ENCODE measurements at places on chromosomes 13 and 19.

- no peak for DNase-seq
Measured at GRCh38 chr19:18419699-18420460, 682 bp downstream of the SSBP4 start.

GRCh38 chr19:46081928-46082727 is 41.3 kb upstream of the IGFL4 start:
- no peak for DNase-seq

DNA sequence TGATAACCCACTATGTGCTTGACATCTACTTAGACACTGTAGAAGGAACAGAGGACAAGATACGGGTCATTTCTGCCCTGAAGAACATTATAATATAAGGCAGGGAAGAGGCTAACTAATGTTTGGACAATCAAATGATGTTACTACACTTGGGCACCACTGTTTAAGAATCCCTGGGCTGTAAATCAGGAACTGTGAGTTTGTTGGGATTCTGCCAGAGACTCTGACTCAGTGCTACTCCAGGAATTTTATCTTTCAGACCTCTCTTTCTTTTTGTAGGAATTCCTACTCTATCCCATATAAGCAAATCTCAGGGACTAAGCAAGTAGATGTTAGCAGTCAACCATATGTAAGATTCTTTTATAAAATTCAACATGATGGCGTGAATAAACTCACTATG is 3.1 kb upstream of the ZNF471 start:
- DNase-seq: no peak

DNA sequence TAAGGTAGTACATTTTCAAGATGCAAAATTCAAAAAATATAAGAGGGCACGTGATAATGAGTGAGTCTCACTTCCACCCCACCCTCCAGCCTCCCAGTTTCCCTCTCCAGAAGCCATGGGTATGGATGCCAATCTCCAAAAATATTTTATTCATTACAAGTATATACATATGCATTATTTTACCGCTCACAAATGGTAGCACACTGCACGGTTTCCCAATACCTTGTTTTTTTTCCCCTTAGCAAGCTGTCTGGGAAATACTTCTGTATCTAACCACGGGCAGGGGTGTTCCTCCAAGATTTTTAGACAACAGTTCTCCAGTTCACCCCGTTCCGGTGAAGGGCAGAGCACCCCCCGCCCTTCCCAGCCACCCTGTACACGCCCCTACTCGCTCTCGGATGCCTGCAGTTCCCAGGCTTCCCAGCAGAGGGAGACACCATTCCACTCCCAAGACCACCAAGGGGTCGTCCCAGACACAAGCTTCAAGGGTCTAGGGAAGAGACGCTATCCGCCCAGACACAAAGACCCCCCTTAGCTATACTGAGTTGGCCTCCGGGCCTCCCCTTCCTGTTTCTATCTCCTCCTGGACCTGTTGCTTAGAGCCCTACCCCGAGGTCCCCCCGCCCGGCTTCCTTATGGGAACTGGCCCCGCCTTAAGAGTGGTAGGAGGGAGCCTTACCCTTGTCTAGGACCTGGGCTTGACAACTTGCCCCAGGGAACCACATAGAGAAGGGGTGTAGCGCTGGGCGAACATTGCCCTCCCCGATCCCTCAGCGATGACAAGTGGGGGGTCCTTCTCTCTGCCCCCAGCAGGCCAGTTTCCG is 1.1 kb upstream of the FXYD3 start:
- DNase-seq: peak; percentile 59

DNA sequence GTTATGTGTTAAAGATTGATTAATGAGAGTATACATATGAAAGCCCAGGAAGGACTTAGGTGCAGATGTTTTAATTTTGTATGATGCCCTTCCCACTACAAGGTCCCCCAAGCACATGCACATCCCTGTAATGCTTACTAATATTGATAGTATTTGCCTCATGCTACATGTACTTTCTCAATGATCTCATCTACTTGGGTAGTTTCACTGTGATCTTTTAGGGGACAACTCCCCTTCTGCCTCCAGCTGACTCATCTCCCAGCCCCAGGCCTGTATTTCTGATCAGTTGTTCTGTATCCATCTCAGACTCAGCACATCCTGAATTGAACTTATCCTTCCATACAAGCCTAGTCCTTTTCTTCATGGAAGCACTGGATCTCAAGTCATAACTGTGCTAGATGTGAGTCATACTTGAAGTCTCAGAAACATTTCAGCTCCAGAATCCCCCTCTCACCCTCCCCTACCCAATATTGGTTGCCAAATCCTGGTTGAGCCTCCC is 49.4 kb upstream of the INTS6 start:
- DNase-seq: no peak

GRCh38 chr13:39102981-39103490 is 64.8 kb downstream of the NHLRC3 start:
- no peak for DNase-seq

Data from stimulated activated CD4-positive, alpha-beta T cell treated with anti-CD3 and anti-CD28 coated beads, TNF-alpha, amount 100 ng/mL, for 4 hours (primary cell).